Right hindlimb (tissue), 1 donor: ENCODE measurements at places on chromosomes 2 and 18.
A peak's percentile ranks its signal among the peaks of the same experiment; 100 is the strongest.

DNA sequence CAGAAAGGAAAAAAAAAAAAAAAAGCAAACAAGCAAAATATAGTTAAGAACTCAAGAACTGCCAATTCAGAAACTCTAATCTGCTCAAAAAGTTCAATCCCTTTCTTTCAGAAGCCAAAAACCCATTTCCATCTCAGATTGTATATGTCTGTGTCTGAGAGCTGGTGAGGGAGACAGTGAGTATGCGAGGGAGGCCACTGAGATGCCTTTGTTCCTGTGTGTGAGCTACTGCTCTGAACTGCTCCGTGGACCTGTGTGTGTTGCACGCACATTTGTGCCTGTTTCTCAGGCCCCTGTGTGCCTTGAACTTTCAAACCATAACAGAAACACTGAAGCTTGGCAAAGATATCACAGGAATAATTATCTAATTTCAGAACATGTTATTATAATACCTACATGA, 2.5 kb upstream of the PKDCC start:
- no peak for DNase-seq

DNA sequence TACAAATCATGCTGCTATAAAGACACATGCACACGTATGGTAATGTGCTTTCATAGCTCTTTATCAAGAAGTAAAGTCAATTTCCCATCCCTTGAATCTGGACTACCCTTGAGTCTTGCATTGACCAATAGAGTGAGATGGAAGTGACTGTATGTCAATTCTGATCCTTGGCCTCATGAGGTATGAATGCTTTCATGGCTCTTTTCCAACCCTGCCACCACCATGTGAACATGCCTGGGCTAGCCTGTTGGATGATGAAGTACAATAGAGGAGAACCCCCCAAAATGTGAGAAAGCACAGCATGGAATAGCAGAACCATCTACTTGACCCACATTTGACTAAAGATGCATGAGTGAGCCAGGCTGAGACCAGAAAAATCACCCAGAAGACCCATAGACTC, 237.0 kb downstream of the NYAP2 start:
- DNase-seq = no peak

DNA sequence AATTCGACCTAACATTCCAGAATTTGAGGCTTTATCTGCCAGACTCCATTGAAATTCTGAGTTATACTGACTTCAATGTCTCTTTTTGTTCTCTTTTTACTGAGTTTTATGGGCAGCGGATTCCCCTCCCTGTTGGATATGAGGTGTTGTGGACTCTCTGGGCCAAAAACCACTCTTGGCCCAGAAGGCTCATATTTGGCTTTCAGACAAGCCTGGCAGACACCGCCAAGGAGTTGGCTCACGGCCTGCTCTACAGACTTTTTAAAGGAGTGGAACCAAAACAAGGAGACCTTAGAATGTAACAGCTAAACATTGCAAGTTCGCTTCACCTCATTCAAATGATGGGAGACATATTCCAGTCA, 206.4 kb upstream of the NCKAP5 start:
- peak; percentile 80 for DNase-seq

DNA sequence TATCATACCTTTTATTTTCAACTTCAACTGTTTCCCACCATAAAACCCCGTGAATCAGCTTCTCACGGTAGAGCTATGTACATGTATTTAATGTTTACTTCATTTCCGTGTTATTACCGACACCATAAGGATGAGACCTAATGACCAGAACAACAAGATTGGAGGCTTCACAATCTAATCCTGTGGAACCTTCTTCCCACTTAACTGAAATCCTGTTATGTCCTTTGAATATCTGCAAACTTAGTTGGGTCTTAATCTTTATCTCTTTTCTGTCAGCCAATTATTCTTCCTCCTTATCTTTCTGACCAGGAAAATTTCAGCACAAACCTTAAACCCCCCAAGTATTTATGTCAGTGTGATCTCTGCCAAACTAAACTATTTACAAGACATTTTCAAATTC, 214.4 kb downstream of the TMX3 start:
- no peak for DNase-seq

DNA sequence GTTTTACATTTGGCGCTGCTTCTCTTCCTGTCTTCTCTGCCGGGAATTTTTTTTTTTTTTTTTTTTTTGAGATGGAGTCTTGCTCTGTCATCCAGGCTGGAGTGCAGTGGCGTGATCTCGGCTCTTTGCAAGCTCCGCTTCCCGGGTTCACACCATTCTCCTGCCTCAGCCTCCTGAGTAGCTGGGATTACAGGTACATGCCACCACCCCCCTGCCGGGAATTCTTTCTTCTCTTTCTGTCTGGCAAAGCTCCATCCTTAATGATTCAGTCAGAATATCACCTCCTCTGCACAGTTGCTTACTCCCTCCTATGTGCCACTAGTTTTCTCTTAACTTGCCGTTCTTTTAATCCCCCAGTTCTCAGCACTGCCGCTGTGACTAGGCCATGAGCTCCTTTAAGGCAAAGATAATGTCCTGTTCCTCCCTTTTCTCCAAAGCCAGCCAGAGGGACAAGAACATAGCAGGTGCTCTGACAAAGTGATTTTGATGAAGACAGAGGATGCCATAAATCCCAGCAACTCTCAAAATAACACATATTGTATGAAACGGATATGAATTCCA, 112.1 kb upstream of the LRATD1 start:
- DNase-seq = no peak

GRCh38 chr2:124920448-124920847, 895.4 kb downstream of the CNTNAP5 start:
- no peak for DNase-seq

GRCh38 chr2:3253913-3254441, 123.6 kb downstream of the EIPR1 start:
- no peak for DNase-seq

GRCh38 chr2:168787782-168788376, 14.6 kb upstream of the NOSTRIN start:
- no peak for DNase-seq

DNA sequence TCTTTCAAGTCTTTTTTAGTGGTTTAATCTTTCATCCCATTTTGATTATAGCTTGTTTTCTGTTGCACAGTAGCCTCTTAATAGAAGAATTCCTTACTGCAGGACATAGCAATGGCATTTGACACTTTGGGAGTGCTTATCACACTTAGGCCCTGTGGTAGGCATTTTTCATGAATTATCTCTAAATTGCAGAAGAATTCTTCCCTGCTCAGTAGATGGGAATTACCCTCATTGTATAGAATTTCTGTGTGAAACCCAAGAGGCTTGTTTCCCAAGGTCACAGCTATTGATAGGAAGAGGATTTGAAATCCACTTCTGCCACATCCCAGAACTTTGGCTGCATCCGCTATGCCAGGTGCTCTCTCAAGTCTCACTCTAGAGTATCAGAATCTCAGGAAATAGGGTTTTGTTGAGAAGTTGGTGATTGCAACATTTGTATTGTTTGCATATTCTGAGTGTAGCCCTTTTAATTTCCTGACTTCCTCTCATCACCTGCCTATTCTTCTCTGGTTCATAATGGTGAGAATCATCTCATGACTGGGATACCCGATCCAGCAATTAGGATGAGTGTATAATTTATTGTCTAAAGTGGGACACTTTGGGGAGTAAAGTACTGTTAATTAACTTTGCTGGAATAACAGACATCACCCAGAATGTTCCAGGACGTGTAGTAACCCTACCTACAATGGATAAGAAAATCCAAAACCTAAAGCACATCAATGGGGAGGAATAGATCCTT, 255.2 kb upstream of the RASGRP3 start:
- DNase-seq = no peak

- no peak for DNase-seq
Observed at GRCh38 chr2:166436189-166436588, 57.9 kb downstream of the SCN7A start.

- DNase-seq = no peak
Observed at GRCh38 chr2:57598551-57598950, 448.1 kb upstream of the VRK2 start.

- DNase-seq = no peak
Observed at GRCh38 chr2:104804148-104804890, 49.6 kb upstream of the POU3F3 start.

GRCh38 chr2:176092270-176093144, at the start of gene HOXD13:
Gene HOXD13, plus strand, starts transcription at chr2:176092721. Its CDS starts 170 bp downstream, at chr2:176092891.
- DNase-seq = no peak

GRCh38 chr18:12092398-12093229, 1.0 kb upstream of the ANKRD62 start:
- peak; percentile 21 for DNase-seq

GRCh38 chr2:8177566-8177965, 504.3 kb upstream of the ID2 start:
- DNase-seq = no peak

- DNase-seq = no peak
Observed at GRCh38 chr2:158232476-158232875, 130.8 kb downstream of the UPP2 start.

- no peak for DNase-seq
Observed at GRCh38 chr2:132621131-132621875, 48.7 kb downstream of the LYPD1 start.

DNA sequence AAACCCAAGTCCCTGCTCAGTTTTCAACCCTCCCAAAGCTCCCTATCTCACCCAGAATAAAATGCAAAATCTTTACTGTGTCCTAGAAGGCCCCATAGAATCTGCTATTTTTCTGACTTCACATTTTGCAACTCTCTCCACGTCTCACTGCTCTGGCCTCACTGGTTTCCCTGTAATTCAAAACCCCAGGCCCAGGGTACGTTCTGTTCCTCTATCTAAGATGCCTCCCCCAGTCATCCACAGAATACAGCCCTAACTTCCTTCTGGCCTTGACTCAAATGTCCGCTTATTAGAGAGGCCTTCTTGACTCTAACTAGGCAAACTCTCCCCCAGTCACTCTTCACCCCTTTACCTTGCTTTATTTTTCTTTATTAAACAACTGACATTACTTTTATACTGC, 42.0 kb downstream of the FAM161A start:
- no peak for DNase-seq

DNA sequence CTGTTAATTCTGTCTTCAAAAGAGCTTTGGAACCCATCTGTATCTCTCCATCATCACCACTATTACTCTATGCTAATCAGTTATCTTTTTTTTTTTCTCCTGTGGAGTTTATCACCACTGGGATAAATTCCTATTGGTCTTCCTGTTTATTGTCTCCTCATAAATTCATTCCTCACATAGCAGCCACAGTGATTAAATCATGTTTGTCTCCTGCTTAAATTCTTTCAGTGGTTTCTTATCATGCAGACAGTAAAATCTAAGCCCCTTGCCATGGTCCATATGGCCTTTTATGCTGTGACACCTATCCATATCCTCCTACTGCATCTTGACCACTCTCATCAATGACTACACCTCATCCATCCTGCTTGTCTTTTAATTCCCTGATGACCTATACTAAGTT, 239.8 kb upstream of the ZEB2 start:
- no peak for DNase-seq

DNA sequence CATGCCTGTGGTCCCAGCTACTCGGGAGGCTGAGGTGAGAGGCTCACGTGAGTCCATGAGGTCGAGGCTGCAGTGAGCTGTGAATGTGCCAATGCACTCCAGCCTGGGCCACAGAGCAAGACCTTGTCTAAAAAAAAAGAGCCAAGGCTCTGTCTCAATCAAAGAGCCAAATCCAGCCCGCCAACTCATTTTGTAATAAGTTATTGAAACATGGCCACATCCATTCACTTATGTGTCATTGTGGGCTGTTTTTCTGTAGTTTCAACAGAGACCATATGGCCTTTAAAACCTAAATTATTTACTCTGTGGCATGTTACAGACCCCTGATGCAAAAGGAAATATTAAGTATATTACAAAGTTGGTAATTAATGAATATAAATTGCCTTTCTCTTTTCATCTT, 60.8 kb downstream of the GPR39 start:
- DNase-seq = no peak

- no peak for DNase-seq
Observed at GRCh38 chr2:15643791-15644585, 52.3 kb downstream of the DDX1 start.

DNA sequence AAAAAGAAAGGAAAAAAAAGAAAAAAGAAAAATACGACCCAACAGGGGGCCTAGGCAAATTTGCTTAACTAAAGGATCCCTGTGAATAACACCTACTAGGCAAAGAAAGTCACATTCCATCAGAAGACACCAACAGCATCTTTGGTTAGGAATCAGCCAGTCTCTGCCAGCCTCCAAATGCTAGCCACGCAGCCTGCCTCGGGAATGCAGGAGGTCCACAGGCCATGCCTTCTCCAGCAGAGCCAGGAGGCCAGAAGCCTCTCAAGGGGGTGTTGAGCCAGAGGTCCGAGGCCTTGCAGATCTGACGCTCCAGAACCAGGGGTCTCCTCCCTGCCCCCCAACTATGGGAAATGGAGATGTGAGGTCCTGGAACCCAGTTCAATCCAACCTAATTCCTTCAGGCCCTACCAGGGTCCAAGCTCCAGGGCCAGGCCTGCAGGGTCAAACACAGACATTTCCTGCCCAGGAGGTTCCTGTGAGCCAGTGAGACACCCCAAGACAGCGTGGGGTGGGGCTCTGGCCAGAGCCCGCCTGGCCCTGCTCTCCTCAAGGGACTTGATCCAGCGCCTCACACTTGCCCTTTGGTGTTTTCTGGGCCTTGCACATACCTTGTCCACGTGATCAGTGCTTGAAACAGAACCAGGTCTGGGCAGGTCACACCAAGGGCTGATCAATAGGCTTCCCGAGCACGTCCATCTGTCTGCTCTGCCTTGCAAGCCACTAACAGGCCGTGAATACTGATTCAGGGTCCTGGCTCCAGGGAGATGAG, 289.6 kb upstream of the ID2 start:
- DNase-seq = no peak

DNA sequence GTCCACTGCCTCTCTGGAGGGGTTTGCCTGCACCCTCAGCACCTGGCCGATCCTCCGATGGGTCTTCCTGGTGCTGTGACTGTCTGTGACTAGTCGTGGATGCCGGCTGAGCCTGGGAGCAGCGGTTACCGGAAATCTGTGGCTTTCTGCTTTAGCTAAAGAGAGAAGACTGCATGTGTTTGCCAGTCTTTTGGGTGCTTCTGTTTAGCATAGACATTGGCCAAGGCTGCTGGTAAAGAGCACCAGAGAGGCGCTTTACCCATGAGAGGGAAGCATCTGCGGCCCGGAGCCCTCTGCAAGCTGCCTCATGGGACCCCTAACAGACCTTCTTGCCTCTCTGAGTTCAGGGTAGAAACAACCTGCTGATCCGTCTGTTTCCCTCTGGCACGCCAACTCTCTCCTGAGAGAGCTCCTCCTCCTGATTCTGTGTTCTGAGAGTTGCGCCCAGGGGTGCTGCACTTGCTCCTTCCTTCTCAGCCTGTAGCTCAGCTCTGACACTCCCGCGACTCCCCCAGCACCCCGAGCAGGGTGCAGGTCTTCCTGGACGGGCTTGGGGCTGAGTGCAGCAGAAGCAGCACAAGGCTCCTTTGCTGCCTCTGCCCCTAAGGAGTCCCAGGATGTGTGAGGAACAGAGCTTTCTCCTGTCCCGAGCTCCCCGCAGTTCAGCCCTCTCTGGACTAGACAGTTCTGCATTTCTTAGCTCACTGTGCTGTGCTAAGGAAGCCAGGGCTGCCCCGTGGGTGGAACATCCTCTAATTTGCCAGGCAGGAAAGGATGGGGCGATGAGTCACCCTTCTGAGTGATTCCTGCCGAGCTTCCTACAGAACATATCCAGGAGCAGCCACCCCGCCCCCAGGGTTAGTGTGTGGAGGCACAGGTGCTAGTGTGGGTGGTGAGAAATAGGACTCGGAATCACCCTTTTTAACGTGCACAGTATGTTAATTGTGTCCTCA, 203.2 kb downstream of the SH3RF3 start:
- peak; percentile 77 for DNase-seq
